PC-3 (cell line): ENCODE measurements at places on chromosomes 7 and 10. TPM values are rescaled to one million over a fixed set of nuclear protein-coding genes. Genes with fewer than 3 reads are reported as not detected.
A peak's percentile ranks its signal among the peaks of the same experiment; 100 is the strongest.

The PDE6C gene
- total RNA-seq = not detected in 2 replicates

The LLCFC1 gene
- total RNA-seq = not detected in 2 replicates

The SPDYE8 gene
- total RNA-seq = not detected in 2 replicates

The ANXA7 gene
- 478 and 561 TPM in 2 replicates for total RNA-seq

The UBE2D1 gene
- total RNA-seq = 13.6 and 13.8 TPM in 2 replicates

The SPAM1 gene
- total RNA-seq = not detected in 2 replicates

GRCh38 chr10:48996-49395 lies at the start of gene TUBB8:
Gene TUBB8, minus strand, starts transcription at chr10:49296. Its CDS starts 58 bp downstream, at chr10:49238.
- H3K4me3 ChIP-seq = no peak within 1 kb of the TSS
- H3K27ac ChIP-seq = no peak within 1 kb of the TSS
- no peak for DNase-seq
- no peaks in the 10 kb centered on the region for H3K27me3 ChIP-seq
- H3K36me3 ChIP-seq = no peaks in the 10 kb centered on the region

DNA sequence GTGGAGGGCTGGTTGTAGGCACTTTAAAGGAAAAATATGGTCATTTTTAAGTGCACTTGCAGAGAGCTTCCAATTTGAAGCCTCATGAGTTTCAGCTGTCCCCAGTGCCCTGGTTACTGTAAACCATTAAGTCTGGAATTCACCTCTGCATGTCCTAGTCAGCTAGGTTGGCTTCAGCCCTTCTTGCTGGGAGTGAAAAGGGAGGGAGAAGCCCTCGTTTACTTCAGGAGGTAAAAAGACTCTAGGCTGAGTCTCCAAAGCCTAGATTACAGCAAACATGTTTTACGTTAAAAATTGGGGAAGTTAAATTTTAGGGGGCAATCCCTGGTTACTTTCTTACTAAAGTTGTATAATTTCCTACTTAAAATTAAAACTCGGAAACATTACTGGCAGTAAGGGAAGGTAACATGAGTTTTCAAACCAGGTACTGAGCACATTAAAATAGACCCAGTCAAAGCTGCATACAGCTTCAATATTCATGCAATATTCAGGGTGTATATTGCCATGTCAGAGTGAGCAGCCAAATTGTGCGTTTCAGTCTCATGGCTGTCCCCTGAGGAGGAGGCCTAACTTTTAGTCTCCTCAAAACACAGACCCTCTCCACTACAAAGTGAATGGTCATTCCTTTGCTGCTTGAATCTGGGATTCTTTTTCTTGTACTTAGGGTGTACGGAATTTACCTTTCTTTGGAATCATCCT lies 156.7 kb downstream of the PRKG1 start:
- H3K36me3 ChIP-seq = no peaks in the 10 kb centered on the region
- 0 out of 2 replicates have a peak overlapping the region, but pooled peaks have one; percentile 1 for H3K27ac ChIP-seq

DNA sequence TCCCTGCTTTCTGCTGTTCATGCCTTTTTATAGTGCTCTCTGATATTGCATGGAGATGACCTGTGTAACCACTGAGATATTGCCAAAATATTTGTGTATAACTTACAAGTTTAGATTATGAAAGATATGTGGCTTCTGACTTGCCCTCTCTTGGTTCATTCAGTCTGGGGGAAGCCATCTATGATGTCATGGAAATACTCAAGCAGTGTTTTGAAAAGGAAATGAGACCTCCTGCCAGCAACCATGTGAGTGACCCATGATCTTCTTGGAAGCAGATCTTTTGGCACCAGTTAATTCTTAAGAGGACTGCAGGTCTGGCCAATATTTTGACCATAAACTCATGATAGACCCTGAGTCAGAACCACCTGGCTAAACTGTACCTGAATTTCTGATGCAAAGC lies 183.0 kb downstream of the THSD7A start:
- no peaks in the 10 kb centered on the region for H3K36me3 ChIP-seq
- H3K27me3 ChIP-seq = no peaks in the 10 kb centered on the region
- H3K4me3 ChIP-seq = no peak overlapping the region
- no peak overlapping the region for H3K27ac ChIP-seq
- no peaks in the 10 kb centered on the region for H3K4me1 ChIP-seq
- DNase-seq = no peak

GRCh38 chr10:71687077-71687476 lies 32.5 kb downstream of the C10orf105 start:
- no peak overlapping the region for H3K27ac ChIP-seq
- no peaks in the 10 kb centered on the region for H3K36me3 ChIP-seq
- H3K4me1 ChIP-seq = no peaks in the 10 kb centered on the region
- H3K27me3 ChIP-seq = no peaks in the 10 kb centered on the region; the same call in 1 of the 2 replicates
- DNase-seq = no peak

GRCh38 chr7:69433081-69433480 lies 165.2 kb upstream of the AUTS2 start:
- H3K27ac ChIP-seq = no peak overlapping the region
- H3K4me3 ChIP-seq = no peak overlapping the region
- no peaks in the 10 kb centered on the region for H3K27me3 ChIP-seq
- H3K36me3 ChIP-seq = no peaks in the 10 kb centered on the region
- no peak for DNase-seq

GRCh38 chr10:45239642-45240041 lies 75.8 kb downstream of the OR13A1 start:
- no peak for DNase-seq
- no peak overlapping the region for H3K4me3 ChIP-seq
- H3K27me3 ChIP-seq = no peaks in the 10 kb centered on the region
- H3K4me1 ChIP-seq = peaks cover 15% of the 10 kb centered on the region
- H3K27ac ChIP-seq = no peak overlapping the region

DNA sequence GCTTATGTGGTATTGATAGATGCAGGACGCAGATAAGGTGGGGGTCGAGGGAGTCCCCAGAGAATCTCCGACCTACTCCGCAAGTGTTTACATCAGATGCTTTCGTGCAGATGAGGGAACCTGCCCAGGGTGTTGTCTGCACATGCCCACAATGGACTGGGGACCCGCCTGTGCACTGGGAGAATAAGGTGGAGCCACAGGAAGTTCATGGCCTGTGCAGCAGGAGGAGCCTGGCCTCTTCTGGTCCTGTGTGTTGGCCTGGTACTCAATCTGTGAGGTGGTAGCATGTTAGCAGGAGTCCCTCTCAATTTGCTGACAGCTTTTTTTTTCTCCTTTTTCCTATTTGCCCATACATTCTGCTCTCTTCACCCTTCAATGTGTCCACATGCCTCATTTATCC lies 54.1 kb upstream of the AKR1C1 start:
- H3K4me3 ChIP-seq = no peak overlapping the region
- no peak for DNase-seq
- H3K27me3 ChIP-seq = no peaks in the 10 kb centered on the region
- H3K27ac ChIP-seq = no peak overlapping the region
- H3K4me1 ChIP-seq = no peaks in the 10 kb centered on the region

GRCh38 chr10:100886963-100887362 lies 25.8 kb upstream of the SLF2 start:
- no peaks in the 10 kb centered on the region for H3K27me3 ChIP-seq
- peaks cover 20% of the 10 kb centered on the region for H3K4me1 ChIP-seq
- H3K4me3 ChIP-seq = no peak overlapping the region

DNA sequence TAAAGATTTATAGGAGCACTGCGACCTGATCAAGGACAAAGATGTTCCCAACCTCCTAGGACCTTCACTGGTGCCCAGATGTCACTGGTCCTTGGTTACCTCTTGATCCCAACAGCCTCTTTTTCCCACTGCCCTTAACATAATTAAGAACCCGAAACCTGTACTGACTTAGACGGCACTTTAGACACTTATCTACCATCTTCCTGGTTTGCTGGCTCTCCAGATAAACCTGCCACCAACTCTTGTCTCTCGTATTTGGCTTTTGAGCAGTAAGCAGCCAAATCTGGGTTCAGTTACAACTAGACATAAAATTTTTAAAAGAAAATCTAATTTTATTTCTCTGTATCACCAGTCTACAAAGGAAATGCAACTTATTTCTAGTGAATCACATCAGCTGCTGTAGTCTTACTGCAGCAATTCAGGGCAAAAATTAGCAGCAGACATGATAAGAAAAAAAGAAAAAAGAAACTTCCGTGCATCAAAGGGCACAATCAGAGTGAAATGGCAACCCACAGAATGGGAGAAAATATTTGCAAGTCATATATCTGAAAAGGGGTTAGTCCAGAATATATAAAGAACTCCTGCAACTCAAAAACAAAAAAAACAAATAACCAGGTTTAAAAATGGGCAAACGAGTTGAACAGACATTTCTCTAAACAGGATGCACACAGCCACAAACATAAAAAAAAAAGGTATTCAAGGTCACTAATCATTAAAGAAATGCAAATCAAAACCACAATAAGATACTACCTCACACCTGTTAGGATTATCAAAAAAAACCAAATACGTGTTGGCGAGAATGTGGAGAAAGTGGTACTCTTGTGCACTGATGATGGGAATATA lies 9.4 kb downstream of the ASB13 start:
- no peak for DNase-seq
- H3K36me3 ChIP-seq = no peaks in the 10 kb centered on the region
- H3K4me3 ChIP-seq = no peak overlapping the region

DNA sequence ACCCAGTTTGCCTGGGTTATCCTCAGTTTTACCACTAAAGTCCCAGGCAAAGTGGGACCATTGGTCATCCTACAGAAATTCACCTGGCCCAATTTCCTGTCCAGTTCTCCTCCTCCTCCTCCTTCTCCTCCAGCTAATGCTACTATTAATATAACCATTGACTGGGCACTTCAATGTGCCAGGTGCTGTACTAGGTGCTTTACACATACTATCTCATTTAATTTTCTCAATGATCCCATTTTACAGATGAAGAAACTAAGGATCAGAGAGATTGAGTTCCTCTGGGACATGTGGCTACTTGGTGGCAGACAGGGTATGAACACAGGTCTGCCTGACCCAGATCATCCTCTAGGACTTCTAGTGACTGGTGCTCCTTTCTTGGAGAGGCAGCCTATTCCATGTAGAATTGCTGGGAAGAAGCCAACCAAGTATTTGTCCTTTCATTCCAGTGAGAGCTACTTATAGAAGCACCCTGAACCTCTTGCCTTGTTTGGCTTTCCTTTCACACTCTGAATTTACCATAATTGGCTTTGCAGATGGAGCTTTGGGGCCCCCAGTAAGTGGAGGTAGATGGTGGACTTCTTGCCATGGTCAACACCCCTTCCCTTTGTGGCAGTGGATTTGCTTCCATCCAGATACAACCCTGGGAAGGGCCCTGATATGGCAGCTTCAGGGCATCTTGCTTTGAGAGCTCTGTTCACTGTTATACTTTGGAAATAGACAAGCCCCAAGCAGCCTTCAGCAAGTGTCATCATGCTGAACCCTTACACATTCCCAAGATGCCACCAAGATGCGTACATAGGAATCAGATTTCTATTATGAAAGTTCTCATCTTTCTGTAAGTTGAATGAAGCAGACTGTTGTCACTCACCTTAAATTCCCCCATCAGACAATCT lies 78.7 kb downstream of the MYOF start:
- H3K27me3 ChIP-seq = no peaks in the 10 kb centered on the region
- no peak overlapping the region for H3K27ac ChIP-seq
- DNase-seq = no peak
- peaks cover 68% of the 10 kb centered on the region for H3K36me3 ChIP-seq
- H3K4me3 ChIP-seq = no peak overlapping the region

DNA sequence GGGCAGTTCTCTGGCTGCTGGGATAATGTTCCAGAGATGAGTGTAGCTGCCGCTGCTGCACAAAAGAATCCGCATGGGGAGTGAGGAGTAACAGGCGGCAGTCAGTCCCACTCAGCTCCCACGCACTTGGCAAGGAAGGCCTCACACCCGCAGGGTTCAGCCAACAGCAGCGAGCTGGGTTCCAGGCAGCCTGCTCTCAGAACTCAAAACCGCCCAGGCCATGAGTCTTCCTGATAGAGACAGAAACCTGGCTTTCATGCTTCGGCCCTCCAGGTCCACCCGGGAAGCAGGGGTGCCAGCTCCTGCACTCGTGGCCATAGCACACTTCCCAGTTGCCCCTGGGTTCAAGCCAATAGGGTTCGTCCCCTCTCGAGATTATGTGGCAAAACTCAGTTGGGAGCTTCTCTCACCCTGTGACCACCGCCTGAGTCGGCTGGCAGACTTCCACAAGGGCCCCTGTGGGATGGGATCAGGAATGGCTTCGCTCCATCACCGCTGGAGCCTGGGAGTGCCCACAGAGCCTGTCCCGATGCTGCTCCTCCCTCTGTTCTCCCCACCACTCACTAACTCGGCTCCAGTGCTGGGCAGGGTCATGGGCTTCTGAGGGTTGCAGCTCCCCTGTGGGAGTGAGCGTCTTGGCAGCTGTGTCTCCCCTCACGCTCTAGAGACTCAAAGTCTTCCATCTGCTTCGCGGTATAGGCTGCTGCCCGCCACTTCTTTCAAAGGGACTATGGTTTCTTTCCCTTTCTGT lies 20.6 kb downstream of the CLRN3 start:
- H3K36me3 ChIP-seq = no peaks in the 10 kb centered on the region
- no peak overlapping the region for H3K27ac ChIP-seq
- H3K27me3 ChIP-seq = peaks cover 7% of the 10 kb centered on the region
- H3K4me3 ChIP-seq = no peak overlapping the region
- no peaks in the 10 kb centered on the region for H3K4me1 ChIP-seq

GRCh38 chr10:76031099-76031498 lies 599.7 kb downstream of the LRMDA start:
- no peaks in the 10 kb centered on the region for H3K36me3 ChIP-seq
- peaks cover 27% of the 10 kb centered on the region for H3K27me3 ChIP-seq
- H3K4me1 ChIP-seq = peaks cover 19% of the 10 kb centered on the region
- H3K4me3 ChIP-seq = no peak overlapping the region
- DNase-seq = no peak

- no peak overlapping the region for H3K4me3 ChIP-seq
- no peaks in the 10 kb centered on the region for H3K36me3 ChIP-seq
- no peak overlapping the region for H3K27ac ChIP-seq
- DNase-seq = no peak
- no peaks in the 10 kb centered on the region for H3K27me3 ChIP-seq
Observed at GRCh38 chr10:31278279-31278941, 40.6 kb upstream of the ZEB1 start.

DNA sequence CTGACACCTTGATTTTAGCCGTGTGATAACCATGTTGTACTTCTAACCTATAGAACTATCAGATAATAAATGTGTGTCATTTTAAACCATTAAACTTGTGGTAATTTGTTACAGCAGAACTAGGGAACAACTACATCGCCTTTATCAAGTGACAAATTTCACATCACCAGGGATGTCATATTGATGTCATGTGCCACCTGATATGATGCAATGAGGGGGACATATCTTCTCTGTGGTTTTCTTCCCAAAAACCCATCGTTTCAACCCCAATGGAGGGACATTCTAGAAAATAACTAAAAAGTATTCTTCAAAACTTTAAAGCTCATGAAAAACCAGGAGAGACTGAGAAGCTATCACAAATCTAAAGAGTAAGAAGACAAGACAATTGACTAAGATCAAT lies 212.2 kb downstream of the ETV1 start:
- peaks cover 26% of the 10 kb centered on the region for H3K4me1 ChIP-seq
- no peak overlapping the region for H3K4me3 ChIP-seq
- H3K27me3 ChIP-seq = no peaks in the 10 kb centered on the region
- no peak for DNase-seq

DNA sequence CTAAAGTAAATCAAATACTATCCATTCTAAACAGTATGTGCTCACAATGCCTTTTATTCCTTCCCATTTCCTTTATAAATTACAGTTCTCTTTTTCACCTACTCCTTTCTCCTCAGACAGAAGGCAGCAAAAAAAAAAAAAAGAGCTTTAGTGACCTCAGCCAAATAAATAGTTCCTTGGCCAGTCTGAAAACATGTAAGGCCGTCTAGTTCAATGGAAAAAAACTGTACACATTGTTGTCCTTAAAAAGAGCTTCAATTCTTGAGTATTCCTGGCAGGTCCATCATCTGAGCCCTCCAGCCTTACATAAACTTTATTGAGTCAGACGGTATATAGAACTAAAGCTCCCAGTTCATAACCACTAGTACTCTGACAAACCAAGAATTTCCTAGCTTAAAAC lies 185.4 kb downstream of the CACNA2D1 start:
- H3K27ac ChIP-seq = no peak overlapping the region
- H3K4me3 ChIP-seq = no peak overlapping the region
